Fibroblast of lung (primary cell): ENCODE measurements at places on chromosomes 2 and 18.

- peak; percentile 53 for DNase-seq
- H3K4me3 ChIP-seq, result peak within 1 kb of the TSS; percentile 91
- peak within 1 kb of the TSS; percentile 72 for H3K27ac ChIP-seq
Measured at GRCh38 chr2:19358242-19359020, at the start of gene OSR1. TSS of gene OSR1 (minus strand) at chr2:19358623. CDS start at chr2:19353805, 4,818 bp downstream.

DNA sequence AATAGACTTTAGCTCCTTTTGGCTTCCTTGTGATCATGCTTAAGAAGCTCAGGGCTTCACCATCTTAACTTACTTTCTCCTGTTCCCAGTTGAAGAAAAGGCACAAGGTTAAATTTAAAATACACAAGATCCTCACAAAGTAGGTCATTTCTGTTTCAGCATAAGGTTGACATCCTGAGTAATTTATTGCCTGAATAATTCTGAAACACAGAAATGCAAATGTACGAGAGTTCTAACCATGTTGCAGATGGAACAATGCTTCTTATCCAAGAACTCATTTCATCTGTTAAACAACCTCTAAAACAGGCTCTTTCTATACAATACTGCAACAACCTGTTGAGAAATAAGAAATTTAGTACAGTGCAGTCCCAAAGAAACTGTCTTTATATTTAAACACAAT, 395.2 kb downstream of the BCL11A start:
- H3K27ac ChIP-seq, result no peak overlapping the region
- DNase-seq, result no peak
- no peaks in the 10 kb centered on the region for H3K27me3 ChIP-seq
- no peaks in the 10 kb centered on the region for H3K4me1 ChIP-seq
- H3K36me3 ChIP-seq, result no peaks in the 10 kb centered on the region

GRCh38 chr2:1224901-1225300, 188.4 kb upstream of the TPO start:
- no peak overlapping the region for H3K4me3 ChIP-seq
- no peak for DNase-seq
- no peaks in the 10 kb centered on the region for H3K36me3 ChIP-seq
- H3K4me1 ChIP-seq, result no peaks in the 10 kb centered on the region
- no peak overlapping the region for H3K27ac ChIP-seq

DNA sequence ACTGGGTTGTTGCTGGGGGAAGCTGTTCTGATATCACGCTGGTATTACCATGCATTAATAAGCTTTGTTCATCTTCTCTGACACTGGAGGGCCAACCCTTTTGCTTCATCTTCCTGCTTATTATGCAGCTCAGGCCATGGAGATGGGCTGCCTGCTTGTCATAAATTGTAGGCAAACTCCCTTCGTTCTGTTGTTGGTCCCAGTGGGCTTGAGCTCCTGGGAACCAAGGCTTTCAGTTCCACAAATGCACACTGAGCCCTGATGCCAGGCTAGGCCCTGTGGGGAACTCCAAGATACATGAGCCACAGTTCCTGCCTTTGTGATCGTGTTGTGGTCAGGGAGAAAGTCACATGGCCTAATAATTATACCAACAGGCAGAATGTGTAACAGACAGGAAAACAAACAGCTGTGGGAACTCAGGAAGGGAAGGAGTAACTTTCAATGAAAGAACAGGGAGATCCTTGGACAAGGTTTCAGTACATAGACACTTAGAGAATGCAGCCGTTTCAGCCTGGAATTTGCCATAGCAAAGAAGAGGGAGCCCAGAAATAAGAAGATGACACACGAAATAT, 49.0 kb upstream of the BCL2L11 start:
- H3K4me3 ChIP-seq, result no peak overlapping the region
- H3K36me3 ChIP-seq, result no peaks in the 10 kb centered on the region
- H3K27me3 ChIP-seq, result peaks cover 4% of the 10 kb centered on the region
- peaks cover 7% of the 10 kb centered on the region for H3K4me1 ChIP-seq
- DNase-seq, result peak; percentile 82
- H3K27ac ChIP-seq, result peak overlapping the region; percentile 15
